ENCODE measurements at places on chromosomes 12 and 14.

GRCh38 chr14:100438271-100438670 is 115.1 kb downstream of the SLC25A47 start:
- no peak for DNase-seq

DNA sequence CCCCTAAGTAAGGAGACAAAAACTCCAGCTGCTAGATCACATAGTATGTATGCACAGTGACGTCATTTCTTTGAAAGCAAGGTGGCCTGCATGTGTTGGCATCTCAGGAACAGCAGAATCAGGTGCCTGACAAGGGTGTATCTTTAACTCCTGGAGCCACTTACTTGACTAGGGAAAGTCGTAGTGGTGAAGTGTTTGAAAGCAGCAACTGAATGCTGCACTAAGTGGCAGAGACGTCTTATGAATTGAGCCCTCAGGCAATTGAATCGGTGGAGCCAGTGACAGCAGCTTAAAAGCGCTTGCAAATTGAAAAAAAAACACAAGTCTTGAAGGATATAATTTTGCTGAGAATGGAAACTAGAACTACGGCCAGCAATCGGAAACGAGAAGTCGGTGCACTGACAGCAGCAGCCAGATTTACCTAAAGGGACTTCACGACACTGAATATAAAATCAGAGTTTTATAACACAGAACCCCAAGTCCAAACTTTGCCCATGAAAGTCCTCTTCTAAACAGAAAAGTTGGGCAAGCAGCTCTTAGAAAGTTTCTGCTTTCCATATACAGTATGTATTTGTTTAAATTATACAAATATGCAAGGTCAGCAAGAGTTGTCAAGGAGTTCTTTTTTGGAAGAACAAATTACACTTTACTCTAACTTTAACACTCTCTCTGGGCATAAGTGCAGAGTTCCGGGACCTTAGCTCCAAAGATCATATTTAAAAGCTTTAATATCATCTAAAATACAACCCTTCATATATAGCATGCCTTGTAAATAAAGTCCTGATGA is 1.1 kb downstream of the IGF1 start:
- peak; percentile 71 for DNase-seq

DNA sequence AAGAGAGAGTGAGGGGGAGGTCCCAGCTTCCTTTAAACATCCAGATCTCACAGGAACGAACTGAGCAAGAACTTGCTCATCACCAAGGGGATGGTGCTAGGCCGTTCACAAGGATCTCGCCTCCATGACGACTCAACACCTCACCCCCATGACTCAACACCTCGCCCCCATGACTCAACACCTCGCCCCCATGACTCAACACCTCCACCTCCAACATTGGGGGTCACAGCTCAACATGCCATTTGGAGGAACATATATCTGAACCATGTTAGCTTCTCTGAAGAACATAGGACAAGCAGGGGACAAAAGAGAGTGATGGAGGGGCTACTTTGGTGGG is 66.0 kb upstream of the LHX5 start:
- no peak for DNase-seq

DNA sequence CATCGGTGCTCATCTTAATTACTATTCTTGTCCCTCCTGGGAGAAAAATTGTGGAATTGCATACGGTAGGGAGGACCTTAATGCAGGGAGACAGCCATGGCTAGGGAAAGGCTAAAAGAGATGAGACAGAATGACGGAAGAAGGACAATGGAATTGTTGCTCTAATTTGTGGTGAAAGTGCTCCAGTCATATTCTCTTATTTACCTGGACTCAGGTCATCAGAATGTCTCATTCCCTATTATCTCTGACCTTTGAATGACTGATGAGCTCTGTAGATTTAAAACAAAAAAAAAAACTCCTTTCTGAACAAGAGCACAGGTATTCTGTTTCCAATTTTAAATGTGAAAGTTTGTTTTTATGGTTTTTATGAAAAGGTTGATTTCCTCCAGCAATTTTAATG is 8.6 kb upstream of the EPS8 start:
- DNase-seq: no peak

GRCh38 chr12:27342536-27342935 is 9.9 kb downstream of the BMAL2 start:
- DNase-seq: no peak

- no peak for DNase-seq
Measured at GRCh38 chr12:49658276-49658675, 34.9 kb downstream of the PRPF40B start.

DNA sequence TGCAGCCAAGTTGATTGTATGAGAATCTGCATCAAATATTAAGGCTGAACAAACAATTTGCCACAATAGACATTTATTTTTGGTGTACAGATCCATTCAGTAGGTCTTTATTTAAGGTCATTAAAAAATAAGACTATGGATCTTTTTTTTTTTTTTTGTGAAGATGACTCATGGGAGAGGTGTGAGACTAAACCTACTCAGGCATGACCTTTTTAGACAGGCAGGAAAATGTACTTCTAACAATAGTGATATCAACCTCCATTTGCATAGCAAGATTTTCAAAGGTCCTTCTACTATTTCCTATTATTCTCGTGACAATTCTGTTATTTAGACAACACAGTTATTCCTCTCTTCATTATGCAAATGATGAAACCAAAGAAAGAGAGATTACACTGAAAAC is 39.9 kb upstream of the PTPRR start:
- no peak for DNase-seq

DNA sequence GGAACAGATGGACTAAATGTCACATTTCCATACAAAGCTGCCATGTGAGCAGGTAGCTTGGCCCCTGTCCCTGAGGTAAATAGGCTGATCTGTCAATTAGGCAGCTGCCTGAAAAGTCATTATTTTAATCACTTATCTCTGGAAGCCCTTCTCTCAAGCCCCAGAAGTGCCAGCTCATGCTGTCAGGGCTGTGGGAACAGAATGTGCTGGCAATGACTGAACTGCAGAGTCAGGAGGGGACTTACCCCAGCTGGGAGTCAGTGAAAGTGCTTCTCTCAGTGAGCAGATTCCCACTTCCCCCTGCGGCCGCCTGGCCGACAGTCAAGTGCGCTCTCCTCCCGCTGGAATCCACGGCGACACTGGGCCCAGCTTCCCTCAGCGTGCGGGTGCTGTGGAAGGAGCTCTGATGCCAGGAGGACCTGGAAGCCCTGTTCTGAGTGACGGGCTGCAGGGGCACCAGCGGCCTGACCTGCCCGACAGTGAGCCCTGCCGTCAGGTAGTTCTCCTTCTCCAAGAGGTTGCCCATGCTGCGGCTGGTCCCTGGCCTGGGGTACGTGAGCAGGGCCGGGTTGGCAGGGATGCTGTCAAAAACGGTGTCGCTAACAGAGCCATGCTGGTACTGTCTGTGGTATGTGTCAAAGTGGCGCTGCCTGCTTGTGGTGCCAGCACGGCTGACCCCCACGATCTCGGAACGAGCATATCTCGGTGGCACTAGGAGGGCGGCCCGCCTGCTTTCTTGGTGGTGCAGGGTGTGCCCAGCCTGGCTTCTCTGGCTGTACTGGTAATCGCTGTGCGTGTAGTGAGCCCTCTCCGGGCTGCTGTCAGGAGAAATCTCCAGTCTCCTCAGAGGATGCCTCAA is 18.7 kb downstream of the PKP2 start:
- DNase-seq: no peak

DNA sequence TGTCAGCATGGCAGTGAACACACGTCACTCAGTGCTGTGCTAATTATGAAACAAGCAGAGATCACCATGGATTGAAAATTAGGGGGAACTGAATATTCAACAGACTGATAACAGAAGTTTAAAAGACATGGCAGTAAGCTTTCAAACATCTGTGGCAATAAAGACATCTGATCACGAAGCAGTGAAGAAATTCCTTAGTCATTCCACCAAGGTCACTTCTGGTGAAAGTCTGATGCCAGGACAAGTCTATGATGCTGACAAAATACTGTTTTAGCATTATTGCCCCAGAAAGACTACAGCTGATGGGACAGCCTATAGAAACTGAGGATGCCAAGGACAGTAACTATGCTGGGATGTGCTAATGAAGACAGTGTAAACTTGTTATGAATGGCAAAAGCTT is 126.9 kb upstream of the RBM19 start:
- DNase-seq: no peak

GRCh38 chr12:69023840-69024239 is 90.9 kb upstream of the CPM start:
- DNase-seq: no peak

DNA sequence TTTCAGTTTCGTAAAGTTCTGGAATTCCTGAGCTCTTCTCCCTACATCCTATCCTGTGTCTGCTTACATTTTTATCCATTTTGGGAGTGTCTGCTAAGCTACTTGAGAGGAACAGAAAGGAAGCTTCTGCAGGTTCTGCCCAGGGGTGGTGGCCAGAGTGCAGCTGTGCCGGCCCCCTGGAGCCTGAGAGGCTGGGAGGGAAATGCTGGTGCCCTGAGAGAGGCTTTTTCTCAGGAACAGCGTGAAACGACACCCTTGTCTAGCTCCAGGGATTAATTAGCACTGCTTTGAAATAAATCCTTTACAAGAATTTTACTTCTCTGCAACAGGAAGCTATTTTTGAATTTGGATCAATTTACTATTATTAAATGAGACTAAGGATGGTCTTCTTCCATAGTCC is 165.4 kb downstream of the SLC15A5 start:
- DNase-seq: no peak

GRCh38 chr14:101001311-101002069 is 98.0 kb upstream of the RTL1 start:
- DNase-seq: no peak

DNA sequence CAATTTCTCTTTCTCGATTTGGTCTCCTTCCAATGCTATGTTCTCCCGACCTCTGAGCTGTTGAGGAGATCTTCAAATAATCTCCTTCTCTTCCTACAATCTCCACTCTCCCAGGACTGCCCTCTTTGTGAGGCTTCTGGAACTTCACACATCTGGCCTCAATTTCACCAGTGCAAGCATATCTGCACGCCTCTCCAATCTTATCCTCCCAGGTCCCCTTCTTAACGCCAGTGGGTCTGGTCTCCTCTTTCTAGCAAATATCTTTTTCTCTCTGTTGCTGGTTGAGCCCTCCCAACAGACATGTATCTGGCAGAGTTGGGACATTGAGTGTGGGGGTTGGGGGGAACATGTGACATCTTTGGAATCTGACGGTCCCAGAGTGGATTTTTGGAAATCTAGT is 17.9 kb downstream of the RTL1 start:
- DNase-seq: no peak

DNA sequence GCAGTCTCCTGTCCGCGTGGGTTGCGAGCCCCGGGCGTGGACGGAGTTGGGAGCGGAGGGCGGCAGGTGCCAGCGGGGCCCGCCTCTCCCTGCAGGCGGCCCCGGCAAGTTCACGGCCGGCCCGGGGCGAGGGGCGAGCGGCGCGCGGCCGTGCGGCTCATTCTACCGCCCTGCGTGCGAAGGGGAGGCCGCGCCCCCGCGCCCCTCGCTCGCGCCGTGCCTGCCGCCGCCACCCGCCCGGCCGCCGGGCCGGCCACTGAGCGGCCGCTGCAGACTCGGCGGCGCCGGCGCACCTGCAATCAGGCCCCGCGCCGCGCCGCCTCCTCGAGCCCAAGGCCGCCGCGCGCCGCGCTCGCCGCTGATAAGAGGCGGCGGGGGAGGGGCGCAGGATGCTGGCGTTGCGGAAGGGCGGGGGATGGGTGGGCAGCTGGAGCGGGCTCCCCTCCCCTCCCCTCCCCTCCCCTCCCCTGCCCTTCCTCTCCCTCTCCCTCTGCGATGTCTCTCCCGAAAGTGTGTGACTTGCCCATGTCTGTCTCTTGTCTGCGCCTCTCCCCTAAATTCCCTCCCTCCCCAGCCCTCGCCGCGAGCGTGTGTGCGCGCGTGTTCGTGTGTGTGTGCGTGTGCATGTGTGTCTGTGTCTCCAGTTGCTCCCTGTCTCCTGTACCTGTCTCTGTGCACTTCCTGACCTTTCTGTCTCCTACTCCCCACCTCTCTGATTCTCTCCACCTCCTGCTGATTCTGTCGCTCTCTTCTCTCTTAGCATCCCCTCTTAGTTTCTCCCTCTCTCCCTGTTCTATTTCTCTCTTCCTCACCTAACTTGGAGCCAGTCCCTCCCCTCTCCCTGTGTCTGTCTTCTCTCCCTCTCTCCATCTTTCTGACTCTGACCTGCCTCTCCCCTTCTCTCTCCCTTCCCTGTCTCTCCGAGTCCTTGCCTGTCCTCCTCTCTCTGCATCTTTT is 768.1 kb upstream of the TBX3 start:
- peak; percentile 70 for DNase-seq

- DNase-seq: no peak
Measured at GRCh38 chr14:98350213-98350612, 921.8 kb downstream of the BCL11B start.

DNA sequence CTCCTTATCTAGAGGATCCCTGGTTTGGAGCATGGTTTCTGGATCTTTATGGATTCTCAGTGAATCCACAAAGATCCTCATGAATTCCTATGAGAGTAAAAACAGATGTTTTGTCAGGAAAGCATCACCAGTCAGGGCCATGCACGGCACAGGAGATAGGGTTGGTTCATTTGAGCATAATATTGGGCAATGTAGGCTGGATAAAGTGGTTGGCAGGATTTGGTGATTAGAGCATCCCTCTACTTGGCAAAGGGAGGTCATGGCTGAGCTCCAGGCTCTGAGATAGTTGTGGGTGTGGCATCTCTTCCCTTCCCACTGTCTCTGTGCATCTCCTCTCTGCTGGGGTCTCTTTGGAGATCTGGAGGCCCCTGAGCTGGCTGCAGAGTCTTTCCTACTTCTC is 149.8 kb downstream of the DACT1 start:
- no peak for DNase-seq

- DNase-seq: peak; percentile 21
Measured at GRCh38 chr14:82720946-82721345, 1187.3 kb upstream of the SEL1L start.

DNA sequence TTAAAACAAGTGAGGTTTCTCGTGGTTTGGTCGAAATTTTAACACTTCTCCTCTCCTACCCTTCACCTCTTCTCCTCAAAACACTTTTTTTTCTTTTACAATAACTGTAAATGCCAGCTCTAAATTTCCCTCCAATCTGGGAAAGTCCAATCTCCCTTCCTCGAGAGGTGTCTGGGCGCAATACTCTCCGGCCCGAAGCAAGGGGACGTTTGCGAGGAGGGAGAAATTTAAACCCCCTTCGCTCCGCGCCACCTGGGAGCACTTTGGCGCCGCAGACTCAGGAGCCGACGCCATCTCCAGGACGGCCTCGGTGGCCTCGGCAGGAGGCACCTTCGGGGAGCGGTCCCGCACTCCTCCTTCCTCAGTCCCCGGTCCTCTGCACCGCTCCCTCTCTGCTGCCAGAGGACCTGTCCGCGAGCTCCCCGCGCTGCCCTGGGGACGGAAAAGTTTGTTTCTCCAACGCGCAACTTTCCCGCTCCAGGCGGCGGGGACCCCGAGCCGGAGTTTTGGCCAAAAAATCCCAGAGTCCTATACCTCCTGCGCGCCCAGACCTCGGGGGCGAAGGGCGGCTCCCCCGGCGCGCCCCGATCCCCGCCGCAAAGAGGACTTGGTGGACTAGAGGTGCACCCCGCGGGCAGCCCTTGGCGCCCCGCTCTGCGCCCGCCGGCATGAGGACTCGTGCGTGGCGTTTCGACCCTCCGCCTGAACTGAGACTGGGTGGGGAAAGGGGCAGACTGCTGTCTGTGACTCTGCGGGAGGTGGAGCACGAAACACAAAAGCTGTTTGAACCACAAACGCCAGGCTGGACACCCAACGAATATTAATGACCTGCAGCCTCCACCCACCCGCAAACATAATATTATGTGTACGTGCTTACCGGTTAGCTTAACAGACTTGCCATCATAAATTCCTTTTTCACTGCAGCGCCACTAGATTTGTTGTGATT is 95.2 kb upstream of the HMGA2 start:
- no peak for DNase-seq

GRCh38 chr12:57213058-57213715 is 3.4 kb upstream of the NXPH4 start:
- peak; percentile 87 for DNase-seq

Data from OCI-M1 (cell line).